ENCODE measurements at places on chromosomes 11 and 22. TPM values are rescaled to one million over a fixed set of nuclear protein-coding genes. Genes with fewer than 3 reads are reported as not detected.
A peak's percentile ranks its signal among the peaks of the same experiment; 100 is the strongest.

GRCh38 chr11:120890609-120891320, 133.1 kb upstream of the TBCEL start:
- no peak overlapping the region for H3K4me3 ChIP-seq
- DNase-seq: no peak
- no peaks in the 10 kb centered on the region for H3K4me1 ChIP-seq
- no peak overlapping the region for H3K27ac ChIP-seq

The MUC5AC gene
- not detected for total RNA-seq

DNA sequence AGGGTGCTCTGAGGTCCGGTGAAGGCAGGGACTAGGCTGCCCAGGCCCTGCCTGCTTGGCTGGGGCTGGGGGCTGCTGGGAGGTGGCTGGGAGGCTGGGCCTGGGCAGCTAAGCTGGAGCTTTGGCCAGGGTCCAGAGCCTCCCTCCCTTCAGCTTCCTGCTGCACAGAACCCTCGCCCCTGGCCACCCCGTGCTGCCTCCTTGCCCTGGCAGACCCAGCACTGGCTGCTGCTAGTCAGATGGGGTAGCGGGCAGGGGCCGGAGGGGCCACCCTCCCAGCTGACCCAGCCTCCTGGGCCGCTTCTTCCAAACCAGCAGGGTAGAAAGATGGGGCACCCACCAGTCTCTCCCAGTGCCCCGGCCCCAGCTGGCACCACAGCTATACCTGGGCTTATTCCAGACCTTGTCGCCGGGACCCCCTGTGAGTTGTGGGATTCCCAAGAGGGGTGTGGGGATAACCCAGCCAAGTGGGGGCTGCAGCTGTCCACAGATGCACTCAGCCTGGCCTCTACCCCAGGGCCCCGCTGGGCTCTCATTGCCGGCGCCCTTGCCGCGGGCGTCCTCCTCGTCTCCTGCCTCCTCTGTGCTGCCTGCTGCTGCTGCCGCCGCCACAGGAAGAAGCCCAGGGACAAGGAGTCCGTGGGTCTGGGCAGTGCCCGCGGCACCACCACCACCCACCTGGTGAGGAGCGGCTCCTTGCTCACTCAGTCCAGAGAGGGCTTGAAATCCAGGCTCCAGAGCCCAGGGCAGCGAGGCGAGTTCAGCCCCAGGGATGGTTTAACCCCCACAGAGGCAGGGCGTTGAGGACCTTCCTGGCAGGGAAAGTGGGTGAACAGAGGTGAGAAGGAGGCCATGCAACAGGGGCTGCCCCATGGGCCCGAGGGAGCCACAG, at the start of gene SYT8:
Gene SYT8 (plus strand): TSS at position 212 of the 892 bp plus-strand sequence. CDS start 116 bp downstream, at position 328.
- H3K36me3 ChIP-seq: no peaks in the 10 kb centered on the region
- peak; percentile 34 for DNase-seq
- H3K27ac ChIP-seq: no peak within 1 kb of the TSS
- peaks cover 7% of the 10 kb centered on the region for H3K4me1 ChIP-seq
- H3K4me3 ChIP-seq: no peak within 1 kb of the TSS
- H3K27me3 ChIP-seq: no peaks in the 10 kb centered on the region

- DNase-seq: no peak
- no peak overlapping the region for H3K27ac ChIP-seq
- no peaks in the 10 kb centered on the region for H3K27me3 ChIP-seq
- H3K4me1 ChIP-seq: peaks cover 53% of the 10 kb centered on the region
Observed at GRCh38 chr11:57675176-57675941, 7.4 kb downstream of the ZDHHC5 start.

GRCh38 chr11:102494216-102494615, 36.3 kb downstream of the MMP7 start:
- peaks cover 28% of the 10 kb centered on the region for H3K4me1 ChIP-seq
- DNase-seq: no peak
- H3K4me3 ChIP-seq: no peak overlapping the region
- H3K36me3 ChIP-seq: no peaks in the 10 kb centered on the region
- H3K27me3 ChIP-seq: peaks cover 16% of the 10 kb centered on the region
- no peak overlapping the region for H3K27ac ChIP-seq

Data from activated naive CD8-positive, alpha-beta T cell treated with anti-CD3 and anti-CD28 coated beads, Interleukin-2, amount 10 ng/mL, durations not matched to agents 7 days and 5 days (primary cell).